Eye (tissue), 1 donor: ENCODE measurements at places on chromosomes 5 and 9.

GRCh38 chr5:162230348-162230747, 162.8 kb downstream of the GABRG2 start:
- no peak for DNase-seq

GRCh38 chr5:68711293-68712200, 382.3 kb upstream of the SLC30A5 start:
- DNase-seq: no peak

GRCh38 chr5:125848751-125849150, 574.5 kb upstream of the GRAMD2B start:
- DNase-seq: no peak

GRCh38 chr5:14266686-14267085, 123.5 kb downstream of the TRIO start:
- DNase-seq: no peak

DNA sequence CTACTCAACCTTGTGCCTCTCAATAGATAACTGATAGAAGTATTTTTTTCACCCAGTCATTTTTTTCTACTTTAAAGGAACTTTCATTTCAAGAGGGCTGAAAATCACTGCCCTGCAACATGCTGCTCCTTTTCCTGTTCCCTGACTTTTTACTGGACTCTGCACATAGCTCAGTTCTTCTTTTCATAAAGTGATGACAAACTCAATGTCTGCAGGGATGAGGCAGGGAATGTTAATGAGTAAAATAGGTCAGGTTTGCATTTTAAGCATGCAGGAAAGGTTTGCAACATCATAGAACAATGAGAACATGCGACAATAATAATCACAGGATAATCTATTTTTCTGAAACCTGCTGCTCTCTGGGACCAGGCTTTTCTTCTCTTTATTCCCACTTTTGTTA, 172.2 kb upstream of the SGCD start:
- no peak for DNase-seq

DNA sequence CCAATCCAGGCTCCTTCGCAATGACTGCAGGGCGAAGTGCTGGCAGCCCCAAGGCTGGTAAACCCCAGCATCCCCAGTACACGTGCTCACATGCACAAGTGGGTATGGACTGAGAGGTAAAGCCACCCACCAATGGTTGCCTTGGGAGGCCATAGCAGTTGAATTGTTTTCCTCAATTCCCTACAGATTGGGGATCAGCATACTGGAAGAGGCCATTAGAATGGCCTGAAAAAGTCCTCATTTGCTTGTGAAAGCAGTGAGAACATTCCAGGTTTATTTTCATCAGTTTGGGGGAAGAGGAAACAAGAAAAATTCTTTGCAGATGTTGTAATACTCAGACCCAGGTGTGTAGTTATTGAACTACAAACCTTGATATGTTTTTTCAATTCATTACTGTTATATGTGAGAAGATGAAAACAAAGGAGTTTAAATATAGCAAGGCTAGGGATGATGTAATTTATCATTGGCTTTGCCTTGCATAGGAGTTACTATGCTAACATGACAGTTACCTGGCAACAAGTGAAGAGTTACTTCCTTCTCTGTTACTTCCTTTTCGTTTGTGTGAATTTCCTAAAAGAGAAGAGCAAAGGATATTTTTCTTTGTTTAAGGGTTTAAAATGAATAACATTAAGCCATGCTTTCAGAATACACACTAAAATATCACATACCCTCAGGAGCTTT, 36.4 kb downstream of the MTMR12 start:
- DNase-seq: peak; percentile 34

DNA sequence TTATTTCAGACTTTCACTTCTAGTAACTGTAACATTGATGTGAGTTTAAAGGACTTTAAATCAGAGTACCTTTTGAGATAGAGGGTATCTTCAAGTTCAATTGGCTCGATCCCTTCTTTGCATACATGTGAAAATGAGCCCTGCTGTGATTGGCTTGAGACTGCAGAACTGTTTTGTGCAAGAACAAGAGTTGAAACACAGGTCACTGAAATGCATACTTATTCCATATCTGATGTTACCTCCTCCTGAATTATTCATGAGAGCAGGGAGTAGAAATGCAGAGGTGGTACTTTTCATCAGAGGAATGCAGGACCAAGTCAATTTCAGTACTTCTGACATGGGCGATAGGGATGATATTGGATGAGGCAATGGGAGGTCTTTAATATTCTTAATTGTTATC, 459.5 kb downstream of the TLR4 start:
- peak; percentile 14 for DNase-seq

GRCh38 chr9:126470241-126470993, 143.3 kb upstream of the LMX1B start:
- DNase-seq: no peak

- no peak for DNase-seq
These were observed 219.3 kb downstream of the CEMIP2 start for GRCh38 chr9:71549023-71549422.

GRCh38 chr5:41509399-41510175, 814 bp downstream of the PLCXD3 start:
- peak; percentile 10 for DNase-seq

DNA sequence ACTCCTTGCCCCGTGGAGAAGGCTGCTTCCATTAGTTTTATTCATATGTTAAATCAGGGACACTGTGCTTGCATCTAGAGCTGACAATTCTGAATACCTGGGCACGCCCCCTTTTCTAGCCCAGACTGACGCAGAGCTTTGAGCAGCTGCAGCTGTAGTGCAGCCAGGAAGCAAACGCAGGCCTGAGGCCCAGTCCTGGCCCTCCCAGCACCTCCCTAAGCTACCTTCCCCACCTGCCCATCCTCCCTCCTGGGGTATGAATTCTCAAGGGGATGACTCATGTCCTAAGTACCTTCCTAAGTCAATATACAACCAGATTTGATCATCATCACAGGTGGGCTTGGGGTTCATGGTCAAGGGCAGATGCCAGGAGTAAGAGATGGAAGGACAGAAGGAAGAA, 3.5 kb downstream of the PHF19 start:
- DNase-seq: no peak

DNA sequence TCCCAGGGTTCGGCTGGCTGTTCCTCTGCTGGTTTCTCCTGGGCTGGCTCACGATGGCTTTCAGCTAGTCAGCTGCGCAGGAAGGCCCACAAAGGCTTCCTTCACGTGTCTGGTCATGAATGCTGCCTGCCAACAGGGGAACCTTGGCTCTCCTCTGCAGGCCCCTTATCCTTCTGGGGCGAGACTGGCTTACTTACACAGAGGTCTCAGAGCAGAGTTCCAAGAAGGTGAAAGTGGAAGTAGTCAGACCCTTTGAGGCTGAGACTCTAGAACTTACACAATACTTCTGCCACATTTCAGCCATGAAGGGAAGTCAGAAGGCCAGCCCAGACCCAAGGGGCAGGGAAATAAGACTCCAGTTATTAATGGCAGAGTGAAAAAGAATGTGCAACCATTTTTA, 99.5 kb downstream of the LHFPL2 start:
- no peak for DNase-seq

DNA sequence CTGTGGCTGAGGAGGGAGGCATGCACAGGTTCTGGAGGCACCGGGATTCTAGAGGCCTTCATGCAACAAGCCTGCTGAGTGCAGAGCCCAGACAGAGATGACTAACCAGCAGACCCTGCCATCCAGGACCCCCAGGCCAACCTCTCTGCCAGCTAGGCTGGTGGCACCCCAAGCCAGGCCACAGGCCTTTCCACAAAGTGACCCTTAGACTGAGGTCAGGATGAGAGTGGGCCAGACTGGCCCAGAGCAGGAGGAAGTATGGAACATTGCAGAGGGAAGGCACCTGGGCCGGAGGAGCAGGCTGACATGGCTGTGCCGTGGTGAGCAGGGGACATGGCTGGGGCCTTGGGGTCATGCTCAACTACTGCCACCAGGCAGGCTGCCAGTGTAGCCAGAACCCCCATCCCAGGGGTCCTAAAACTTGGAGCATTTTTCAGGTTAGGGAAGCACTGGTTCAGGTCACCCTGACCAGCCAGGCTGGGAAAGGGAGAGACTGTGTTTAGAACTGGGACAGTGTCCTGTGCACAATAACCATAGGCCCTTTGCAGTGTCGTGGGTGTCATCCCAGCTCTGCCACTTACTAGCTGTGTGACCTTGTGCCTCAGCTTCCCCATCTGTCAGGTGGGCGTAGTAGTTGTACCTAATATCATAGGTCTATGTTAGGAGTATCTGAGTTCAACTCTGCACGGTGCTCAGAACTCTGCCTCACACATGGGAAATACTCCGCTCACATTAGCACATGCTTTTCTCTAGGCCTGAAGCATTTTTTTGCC, 17.3 kb downstream of the TCF7 start:
- no peak for DNase-seq

DNA sequence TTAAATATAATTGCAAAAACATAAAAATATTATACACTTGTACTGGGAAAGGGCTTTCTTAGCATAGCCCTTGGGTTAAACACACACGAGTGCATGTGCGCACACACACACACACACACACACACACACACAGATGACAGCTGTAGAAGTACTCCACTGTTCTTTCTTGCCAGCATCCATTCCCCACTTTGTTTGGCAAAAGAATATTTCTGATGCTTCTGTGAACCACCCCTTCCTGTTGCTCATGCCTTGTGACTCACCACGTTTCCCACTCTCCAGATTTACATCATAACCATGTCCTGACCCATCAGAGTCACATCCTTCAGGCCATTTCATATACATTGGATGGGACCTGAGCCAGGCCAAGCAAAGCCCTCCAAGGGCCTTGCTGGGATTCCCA, 280.1 kb downstream of the DNAH5 start:
- peak; percentile 2 for DNase-seq

GRCh38 chr5:94485067-94485466, 133.3 kb downstream of the KIAA0825 start:
- no peak for DNase-seq

DNA sequence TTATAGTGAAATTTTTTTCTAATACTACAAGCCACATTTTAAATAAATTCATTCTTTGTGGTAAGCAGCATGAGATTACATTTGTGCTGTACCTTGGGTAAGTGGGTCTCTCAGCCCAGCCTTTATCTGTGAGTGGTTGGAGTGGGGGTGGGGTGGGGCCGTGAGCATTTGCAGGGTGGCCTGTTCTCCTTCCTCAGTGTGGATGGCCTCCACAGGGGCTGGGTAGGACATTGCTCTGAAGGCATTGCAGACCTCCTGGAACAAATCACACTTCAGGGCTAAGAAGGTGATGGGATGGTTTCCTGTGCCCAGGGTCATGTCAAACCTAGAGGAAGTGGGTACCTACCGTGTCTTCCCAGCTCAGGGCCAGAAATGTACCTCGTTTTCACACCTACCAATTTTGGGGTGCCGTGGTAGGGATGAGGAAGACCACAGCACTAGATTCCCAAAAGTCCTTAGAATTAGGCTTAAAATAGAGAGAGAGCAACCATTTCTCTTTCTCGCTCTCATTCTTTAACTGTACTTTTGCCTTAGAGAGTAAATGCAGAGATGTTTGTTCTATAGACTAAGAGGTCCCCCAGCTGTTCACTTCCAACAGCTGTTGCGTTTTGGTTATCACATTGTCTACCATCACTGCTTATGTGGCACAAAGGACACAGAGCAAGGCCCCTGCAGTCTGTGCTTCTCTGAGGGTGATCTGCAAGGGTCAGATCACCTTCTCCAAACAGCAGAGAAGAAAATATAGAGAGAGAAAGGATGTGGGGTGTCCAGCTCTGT, 83.4 kb upstream of the CTSL start:
- no peak for DNase-seq

- peak; percentile 43 for DNase-seq
These were observed at the start of gene PRDM12 for GRCh38 chr9:130664251-130665028. Gene PRDM12 (plus strand): TSS chr9:130664594. CDS start chr9:130664654, 60 bp downstream.

DNA sequence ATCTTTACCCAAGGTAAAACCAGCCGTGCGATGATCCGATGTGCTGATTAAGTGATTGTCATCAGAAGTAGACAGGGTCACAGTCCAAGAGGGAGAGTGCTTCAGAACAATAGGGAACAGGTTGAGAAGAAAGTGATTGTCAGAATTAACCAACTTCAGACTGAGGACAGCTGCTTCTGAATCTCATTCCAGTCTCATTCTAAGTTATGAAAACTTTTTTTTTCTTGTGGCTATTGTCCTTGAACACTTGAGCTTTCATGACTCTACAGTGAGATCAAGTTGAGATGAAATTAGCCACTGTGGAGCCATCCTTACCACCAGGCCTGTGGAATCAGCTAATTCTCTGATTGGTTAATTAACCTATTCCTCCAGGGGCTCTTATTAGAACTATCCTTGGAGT, 159.9 kb upstream of the WWC1 start:
- DNase-seq: peak; percentile 78

DNA sequence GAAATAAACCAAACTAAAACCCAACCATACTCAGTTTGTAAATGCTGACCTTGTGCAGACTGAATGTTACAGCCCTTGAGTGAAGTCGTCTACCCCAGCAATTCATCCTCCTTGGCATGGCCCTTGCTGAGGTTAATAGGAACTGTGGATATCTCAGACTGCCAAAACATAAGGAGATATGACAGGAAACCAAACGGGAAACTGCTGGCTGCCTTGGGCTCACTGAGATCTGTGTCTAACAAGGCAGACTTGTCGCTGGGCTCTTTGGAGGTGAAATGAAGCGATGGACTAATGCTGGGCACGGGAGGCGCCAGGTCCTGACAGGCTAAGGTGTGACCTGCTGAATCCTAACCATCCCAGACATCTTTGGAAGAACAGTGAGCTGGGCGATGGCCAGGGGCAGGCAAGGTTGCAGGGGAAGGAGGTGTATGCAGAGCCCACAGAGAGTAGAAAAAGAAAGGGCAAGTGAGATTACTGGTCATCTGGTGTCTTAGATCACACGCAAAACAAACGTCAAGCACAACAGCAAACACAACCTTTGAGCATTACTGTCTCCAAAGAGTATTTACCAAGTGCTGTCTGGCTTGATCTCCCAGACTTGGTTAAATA, 44.6 kb upstream of the ALDH1A1 start:
- peak; percentile 75 for DNase-seq

DNA sequence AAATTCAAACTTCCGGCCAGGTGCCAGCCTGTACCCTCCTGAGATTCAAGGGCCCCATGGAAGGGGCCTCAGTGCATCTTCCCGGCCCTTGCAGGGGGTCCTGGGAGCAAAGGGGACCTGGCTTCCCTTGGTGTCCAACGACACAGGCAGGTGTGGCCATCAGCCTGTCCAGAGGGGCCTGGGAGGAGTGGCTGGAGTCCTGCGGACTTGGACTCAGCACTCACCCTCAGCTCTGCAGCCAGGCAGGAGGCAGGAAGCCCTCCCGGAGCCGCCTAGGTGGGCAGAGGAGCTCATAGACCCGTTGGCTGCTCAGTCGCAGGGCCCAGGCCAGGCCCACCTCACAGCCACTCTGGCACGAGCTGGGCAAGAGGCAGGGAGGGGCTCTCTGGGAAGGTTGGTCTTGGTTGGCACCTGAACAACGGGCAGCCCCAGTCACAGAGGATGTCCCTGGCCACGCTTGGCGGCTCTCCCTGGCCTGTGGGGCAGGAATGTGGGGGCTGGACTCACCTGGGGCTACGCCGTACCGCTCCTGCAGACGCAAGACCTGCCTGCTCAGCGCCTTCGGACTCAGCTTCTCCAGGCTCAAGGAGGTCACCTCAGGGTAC, 53.8 kb upstream of the NRARP start:
- no peak for DNase-seq

GRCh38 chr5:169161022-169161680, 139.8 kb downstream of the SLIT3 start:
- DNase-seq: peak; percentile 83

GRCh38 chr5:127400946-127401670, 110.5 kb downstream of the MEGF10 start:
- no peak for DNase-seq
